NCI-H345 (cell line): ENCODE measurements at places on chromosomes 5 and 9.

GRCh38 chr9:134358026-134358661 lies 31.9 kb downstream of the RXRA start:
- DNase-seq, result no peak

DNA sequence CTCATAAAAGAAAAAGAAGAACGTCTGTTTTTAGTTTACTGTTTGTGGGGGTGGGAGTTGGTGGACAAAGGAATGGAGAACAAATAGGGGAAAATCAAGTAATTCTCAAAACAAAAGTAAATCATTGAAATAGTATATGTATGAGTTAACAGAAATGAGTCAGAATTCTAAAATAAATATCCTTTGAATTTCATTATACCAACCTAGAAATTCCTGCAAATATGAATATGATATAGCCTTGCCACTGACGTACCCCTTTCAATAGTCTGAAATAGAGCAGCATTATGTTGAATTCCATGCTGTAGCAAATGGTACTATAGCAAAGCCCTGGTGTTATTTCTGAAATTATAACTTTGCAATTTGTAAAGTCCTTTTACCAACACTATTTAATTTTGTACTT lies 29.6 kb upstream of the DTWD2 start:
- DNase-seq, result no peak

GRCh38 chr5:161421067-161421466 lies 125.5 kb downstream of the GABRB2 start:
- DNase-seq, result peak; percentile 67

GRCh38 chr9:79469164-79469563 lies 102.6 kb upstream of the TLE4 start:
- no peak for DNase-seq

GRCh38 chr5:94698197-94698596 lies 79.7 kb downstream of the SLF1 start:
- no peak for DNase-seq

GRCh38 chr5:22391956-22392355 lies 461.2 kb downstream of the CDH12 start:
- DNase-seq, result no peak

DNA sequence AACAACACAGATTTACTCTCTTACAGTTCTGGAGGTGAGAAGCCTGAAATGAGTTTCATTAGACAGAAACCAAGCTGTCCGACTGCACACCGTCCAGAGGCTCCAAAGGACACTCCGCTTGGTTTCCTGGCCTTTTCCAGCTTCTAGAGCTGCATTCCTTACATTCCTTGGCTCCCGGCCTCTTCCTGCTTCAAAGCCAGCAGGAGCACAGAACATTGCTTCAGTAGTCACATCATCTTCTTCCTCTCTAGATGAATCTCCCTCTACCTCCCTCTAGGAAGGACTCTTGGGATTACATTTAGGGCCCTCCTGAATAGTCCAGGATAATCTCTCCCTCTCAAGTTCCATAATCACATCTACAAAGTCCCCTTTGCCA lies 213.3 kb downstream of the CDK5RAP2 start:
- DNase-seq, result no peak

- DNase-seq, result peak; percentile 54
Measured at GRCh38 chr5:132526290-132526973, 16.9 kb downstream of the IL5 start.

GRCh38 chr9:99851500-99851822 lies 29.8 kb downstream of the NR4A3 start:
- no peak for DNase-seq

- no peak for DNase-seq
Measured at GRCh38 chr9:124776618-124776953, 347 bp upstream of the OLFML2A start.

DNA sequence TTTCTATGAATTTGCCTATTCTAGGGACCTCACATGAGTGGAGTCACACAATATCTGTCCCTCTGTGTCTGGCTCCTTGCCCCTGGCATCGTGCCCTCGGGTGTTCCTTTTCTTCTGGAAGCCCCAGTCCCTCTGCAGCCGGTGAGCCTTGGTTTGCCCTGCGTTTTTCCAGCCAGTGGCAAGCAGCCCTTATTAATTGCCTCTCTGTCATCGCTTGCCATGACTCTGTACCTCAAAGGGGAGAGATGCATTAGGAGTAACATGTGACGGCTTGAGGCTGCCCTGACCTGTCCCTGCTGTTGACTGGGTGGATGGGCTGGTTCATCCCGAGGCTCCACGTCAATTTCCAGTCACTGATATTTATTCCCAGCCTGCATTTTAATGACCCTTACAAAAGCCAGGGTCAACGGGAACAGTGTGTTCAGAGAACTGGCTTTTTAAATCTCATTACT lies 87.3 kb downstream of the CFAP90 start:
- peak; percentile 90 for DNase-seq

GRCh38 chr9:71780953-71781352 lies 12.6 kb upstream of the CEMIP2 start:
- DNase-seq, result no peak

DNA sequence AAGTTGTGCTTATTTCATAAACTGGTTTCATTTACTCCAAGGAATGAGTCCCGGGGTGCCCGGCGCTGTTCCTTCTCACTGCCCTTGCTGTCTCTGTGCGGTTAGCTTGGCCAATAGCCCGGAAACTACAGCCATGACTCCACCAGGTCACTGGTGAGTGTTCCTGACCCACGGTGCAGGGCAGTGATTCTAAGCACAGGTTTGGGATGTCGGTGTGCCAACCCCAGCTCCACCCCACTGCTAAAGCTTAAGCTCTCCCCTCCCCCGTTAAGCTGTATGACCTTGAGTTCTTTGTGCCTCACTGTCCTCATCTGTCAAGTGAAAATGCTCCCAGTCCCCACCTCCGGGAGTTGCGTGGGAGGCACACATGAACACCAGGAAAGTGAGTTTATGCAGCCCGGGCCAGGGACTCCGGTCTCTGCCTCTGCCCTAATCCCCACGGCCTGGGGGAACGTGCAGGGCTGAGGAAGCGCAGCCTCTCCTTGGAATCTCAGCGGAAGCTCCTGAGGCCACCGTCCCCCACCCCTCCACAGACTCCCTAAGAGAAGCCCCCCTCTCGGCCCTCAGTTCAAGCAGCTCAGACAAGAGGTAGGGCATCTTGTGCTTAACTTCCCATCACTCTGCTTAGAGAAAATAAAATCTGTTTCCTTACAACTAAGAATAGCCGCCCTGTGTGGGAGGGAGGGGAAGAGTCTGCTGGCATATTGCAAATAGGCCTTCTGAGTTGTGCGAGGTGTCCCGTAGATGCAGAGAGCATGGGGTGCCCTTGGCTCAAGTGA lies 92.0 kb upstream of the RAI14 start:
- DNase-seq, result no peak

DNA sequence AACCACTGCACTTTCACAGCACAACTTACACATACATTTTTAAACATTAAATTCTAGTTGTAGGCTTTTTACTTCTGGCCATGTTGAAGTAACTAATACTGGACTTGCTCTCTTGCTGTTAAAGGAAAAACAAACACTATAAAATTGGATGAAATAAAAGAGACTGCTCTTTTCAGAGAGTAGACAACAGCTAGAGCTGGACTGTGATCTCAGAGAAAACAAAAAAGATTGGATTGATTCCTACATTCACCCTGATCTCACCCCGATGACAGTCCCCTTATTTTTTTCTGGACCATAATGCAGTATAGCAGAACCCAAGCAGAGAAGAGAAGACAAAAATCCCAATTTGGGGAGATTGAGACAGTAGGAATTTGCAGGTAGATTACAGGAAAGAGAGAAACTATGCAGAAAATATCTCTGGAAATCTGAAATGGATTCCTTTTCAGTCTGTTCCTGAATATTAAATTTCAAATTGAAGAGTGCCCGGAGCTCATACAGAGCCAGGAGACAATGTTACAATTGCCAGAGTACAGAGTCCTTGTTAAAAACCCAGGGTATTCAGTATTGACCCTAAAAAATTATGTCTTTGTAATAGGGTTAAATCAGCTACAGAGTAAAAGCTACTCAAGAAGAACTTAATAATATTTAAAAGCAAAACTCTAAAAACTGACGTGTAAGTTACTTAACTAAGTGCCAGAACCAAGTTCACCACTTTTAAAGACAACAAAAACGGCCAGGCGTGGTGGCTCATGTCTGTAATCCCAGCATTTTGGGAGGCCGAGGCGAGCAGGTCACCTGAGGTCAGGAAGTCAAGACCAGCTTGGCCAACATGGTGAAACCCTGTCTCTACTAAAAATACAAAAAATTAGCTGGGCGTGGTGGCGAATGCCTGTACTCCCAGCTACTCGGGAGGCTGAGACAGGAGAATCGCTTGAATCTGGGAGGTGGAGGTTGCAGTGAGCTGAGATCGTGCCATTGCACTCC lies 208.6 kb downstream of the MPDZ start:
- DNase-seq, result no peak

DNA sequence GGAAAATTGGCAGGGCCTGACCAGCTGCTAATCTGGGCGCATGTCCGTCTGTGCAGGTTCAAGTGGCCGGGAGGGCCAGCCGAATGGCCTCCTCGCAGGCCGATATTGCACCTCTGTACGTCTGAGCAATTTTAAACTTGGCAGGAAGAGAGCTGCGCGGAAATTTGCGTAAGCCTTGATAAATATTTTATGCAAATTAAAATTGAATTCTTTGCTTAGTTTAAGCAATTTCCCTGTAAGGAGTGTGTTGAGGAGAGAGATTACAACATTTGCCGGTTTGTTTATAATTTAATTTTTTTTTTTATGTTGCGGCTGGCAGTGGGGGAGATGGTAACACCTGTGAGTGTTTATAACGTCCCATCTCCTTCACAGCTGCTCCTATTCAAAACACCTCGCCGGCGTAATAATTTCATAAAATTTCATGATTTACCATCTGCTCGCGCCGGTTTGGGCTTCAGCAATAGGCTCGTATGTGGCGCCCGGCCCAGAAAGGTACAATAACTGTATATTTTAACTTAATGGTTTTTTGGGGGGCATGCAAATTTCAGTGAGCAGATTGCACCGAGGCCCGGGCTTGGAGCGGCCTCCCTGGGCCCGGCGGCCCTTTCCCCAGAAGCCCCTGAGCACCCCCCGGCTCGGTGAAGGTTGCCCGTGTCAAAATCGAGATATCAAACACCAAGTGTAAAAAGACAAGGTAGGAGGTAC lies 269.4 kb upstream of the MVB12B start:
- DNase-seq, result no peak

- no peak for DNase-seq
Measured at GRCh38 chr5:72711351-72711750, 105.1 kb upstream of the TNPO1 start.

- peak; percentile 38 for DNase-seq
Measured at GRCh38 chr5:30401479-30402058, 791.9 kb upstream of the CDH6 start.

DNA sequence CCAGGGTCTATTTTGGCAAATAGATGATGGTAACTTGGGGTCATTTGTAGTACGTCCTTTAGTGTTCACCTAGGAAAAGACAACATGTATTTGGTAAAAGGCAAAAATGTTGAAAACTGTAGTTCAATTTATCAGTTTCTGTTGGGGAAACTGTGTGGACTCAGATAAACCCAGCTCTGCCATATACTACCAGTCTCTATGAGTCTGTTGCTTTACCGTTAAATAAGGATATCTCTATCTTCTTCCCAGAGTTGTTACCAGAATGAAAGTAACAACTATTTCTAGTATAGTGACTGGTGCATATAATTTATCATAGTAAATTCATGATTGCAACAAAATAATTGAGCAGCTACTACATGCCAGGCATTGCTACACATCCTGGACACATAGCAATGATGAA lies 3.8 kb upstream of the IQGAP2 start:
- no peak for DNase-seq

DNA sequence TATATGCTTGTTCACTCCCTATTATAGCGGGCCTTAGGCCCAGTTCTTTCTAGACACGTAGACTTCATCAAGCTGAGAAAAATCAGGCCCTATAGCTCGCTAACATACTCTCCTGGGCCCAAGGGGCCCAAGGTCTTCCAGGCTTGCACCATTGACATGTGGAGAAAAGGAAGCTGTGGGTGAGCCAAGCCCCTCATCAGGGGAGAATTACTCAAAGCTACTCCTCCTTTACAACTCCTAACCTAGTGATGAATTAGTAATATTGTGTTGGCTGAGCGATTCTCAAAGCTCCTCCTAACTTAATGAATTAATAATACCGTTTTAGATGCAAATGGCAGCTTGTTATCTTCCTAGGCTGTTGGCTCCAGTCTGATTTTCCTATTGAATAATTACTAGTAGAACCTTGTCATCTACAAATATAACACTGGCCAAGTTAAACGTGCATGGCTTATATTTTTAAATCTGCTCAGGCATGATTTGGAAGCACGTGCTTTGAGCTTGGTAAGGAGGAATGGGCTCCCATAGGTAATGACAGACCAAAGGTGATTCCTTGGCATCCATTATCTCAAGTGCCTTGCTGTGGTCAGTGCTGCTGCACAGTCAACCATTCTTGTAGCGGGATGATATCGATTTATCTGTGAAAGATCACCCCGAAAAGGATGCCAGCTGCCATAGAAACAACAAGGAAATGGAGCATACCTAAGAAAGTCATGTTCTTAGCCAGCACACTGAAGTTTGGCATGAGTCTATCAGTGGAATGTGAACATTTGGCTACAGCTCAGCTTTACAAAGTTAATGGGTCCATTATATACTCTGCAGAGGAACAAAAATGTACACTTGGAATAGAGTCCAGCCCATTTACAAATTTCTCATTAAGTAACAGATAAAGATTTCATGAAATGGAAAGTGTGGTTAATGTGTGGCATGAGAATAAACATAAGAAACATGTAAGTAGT lies 23.8 kb downstream of the LVRN start:
- DNase-seq, result no peak

- DNase-seq, result no peak
Measured at GRCh38 chr9:8799206-8799605, 999.6 kb upstream of the DMAC1 start.

- DNase-seq, result no peak
Measured at GRCh38 chr9:99867968-99868367, 38.5 kb upstream of the STX17 start.

- DNase-seq, result no peak
Measured at GRCh38 chr9:134371731-134372130, 45.5 kb downstream of the RXRA start.

DNA sequence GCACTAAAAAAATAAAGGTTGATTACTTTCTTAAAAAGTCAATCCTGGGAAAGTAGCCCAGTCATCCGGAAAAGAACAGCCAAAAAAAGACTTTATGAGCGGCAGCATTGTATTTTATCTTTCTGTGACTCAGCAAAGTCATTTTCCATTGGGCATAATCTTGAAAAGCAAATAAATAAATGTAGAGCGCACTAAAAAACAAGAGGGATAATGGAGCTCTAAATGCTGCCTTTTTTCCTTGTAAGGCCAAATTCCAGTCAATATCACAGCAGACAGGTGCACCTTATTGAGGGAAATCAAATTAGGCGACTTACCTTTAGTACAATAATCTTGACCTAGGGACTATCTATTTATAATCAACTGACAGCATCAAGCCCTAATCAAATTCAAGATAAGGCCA lies 266.8 kb downstream of the MTRR start:
- no peak for DNase-seq
